ENCODE measurements at places on chromosomes 2 and 18.

DNA sequence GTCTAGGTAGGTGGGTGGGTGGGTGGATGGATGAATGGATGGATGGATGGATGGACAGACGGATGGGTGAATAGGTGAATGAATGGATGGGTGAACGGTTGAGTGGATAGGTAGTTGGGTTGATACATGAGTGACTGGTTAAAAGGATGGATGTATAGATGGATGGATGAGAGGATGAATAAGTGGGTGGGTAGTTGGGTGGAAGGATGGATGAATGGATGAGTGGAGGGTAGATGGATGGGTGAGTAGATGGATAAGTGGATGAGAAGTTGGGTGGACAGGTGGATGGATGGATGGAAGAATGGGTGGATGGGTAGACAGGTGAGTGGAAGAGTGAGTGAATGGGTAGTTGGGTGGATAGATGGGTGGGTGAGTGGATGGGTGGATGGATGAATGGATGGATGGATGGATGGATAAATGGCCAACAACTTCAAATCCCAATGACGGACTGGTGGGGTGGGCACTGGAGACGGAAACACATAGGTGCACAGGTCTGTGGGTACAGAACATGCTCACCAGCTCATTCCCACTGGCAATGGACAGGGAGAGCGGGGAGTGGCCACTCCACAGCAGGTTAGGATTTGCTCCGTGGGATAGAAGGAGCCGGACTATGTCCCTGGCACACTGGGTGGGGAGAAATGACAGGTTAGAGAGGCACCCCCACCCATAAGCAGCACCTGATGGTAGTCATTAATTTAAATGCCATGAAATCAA is 48.8 kb downstream of the ANKMY1 start:
- no peak for DNase-seq

GRCh38 chr18:74722237-74722636 is 124.6 kb downstream of the ZNF407 start:
- peak; percentile 38 for DNase-seq

- no peak for DNase-seq
Measured at GRCh38 chr18:9985641-9986040, 71.8 kb downstream of the VAPA start.

DNA sequence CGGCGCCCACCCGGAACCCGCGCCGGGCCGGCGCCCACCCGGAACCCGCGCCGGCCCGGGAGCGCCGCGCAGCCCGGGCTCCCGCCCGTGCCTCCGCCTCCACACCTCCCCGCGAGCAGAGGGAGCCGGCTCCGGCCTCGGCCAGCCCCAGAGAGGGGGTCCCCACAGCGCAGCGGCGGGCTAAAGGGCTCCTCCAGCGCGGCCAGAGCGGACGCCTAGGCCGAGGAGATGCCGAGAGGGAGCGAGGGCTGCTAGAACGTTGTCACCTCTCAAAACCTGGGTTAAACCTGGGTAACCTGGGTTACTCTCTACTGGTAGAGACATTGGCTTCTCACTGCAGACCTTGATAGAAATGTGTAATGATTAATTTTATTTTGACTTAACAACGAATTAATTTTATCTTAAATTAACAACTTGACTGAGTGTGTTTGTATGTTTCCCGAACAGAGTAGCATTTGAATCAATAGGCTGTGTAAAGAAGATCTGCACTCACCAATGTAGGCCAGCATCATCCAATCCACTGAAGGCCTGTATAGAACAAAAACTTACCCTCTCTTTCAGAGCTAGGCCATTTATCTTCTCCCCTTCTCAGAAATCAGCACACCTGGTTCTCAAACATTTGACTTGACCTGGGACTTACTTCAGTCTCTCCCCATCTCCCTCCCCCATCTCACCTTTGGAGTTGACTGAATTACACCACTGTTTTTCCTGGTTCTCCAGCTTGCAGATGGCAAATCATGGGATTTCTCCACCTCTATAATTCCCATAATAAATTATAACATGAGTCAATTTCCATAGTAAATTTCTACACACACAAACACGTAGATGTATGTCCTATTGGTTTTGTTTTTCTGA is 242.7 kb downstream of the ASXL3 start:
- no peak for DNase-seq

DNA sequence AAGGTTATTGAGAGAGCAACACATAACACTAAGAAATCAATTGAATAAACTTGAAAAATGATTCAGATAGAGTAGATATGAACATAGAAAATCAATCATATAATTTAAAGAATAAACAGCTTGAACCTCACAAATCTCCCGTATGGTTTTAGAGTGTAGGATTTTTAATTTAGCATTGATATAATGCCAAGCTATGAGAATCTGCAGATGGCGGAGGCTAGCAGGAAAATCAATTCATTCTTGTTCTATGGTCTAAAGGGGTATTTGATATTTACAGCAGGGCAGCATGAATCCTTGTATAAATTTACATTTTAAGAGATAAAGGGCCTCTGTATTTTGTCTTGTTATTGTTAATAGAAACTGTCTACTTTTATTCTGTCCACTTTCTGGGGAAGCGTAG is 797.0 kb downstream of the GALR1 start:
- no peak for DNase-seq

DNA sequence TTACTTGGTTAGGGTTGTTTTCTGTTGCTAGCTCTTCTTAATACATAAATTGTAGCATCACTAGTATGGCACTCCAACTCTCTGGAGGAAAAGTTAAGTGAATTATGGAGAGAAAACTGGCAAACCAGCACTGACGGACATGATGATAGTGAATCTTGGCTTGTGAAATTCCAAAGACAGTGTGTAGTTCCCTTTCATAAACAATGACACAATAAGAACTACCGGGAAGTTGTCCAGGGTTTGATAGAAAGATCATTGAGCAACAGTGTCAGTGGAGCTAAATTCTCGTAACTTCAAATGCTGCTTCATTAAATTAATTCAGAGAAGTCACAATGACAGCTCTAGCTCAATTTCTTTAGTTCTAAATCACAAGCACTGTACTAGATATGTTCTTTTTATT is 66.5 kb downstream of the RIT2 start:
- DNase-seq, result peak; percentile 85

DNA sequence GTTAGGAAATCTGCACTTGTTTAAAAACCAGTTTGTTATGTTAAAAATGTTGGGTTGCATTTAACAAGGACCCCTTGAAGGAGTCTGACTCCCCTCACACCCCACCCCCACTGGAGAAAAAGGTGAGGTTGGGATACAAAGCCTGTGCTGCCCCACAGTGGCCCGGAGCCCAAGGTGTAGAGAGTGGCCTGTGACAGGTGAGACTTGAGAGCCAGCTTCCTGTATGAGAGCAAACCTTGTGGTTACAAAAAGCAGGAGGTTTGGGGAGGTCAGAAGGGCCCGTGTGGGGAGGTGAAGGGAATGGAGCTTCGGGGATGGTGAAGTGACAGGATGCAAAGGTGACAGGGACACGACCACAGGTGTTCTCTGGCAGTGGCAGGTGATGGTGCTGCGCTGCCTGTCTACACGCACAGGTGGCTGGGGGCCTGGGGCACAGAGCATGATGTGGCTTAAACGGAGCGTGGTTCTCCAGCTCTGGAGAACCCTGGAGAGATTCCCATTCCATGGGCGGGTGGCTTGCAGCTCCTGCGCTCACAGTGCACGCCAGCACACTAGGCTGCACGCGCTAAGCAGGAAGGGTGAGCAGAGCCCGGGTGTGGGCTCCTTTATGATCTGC is 29.0 kb downstream of the IMPA2 start:
- DNase-seq, result no peak

DNA sequence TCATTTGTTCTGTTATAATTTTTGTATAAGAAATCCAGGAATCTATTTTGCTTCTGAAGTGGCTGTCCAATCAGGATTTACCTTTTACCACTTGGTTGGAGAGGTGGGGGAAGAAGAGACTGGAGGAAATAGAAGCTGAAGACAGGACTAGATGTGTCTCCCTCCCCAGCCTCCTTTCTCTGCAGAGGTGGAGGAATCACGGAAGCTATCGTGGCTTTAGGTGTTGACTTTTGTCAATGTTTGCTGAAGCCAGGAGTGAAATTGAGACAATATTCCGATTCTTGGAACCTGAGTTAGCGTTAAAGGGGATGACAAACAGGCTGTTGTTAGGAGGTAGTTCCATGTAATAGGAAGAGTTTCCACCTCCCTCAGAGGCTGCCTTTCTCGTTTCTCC is 43.5 kb downstream of the PDCL3 start:
- no peak for DNase-seq

- no peak for DNase-seq
Measured at GRCh38 chr18:421247-422155, 79.0 kb downstream of the COLEC12 start.

GRCh38 chr2:157868993-157869392 is 7.1 kb downstream of the ACVR1 start:
- no peak for DNase-seq

All from stromal cell of bone marrow (primary cell).